ENCODE measurements at places on chromosomes 6 and 20.

DNA sequence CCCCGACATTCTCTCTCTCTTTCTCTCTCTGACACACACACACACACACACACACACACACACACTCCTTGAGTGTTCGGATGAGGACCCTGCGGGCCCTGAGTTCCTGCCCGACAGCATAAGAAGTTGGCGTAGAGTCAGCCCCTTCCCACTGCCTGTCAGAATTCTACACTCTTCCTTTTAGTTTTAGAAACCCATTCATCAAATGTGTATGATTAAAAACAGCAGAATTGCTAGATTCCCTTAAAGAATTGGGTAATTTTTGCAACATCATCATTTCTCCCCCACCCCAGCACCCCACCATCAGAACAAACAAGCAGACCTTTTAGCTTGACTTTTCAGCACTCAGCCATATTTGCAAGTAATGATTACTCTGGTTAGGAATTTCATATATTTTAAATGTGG is 322.8 kb downstream of the FARS2 start:
- DNase-seq: no peak

DNA sequence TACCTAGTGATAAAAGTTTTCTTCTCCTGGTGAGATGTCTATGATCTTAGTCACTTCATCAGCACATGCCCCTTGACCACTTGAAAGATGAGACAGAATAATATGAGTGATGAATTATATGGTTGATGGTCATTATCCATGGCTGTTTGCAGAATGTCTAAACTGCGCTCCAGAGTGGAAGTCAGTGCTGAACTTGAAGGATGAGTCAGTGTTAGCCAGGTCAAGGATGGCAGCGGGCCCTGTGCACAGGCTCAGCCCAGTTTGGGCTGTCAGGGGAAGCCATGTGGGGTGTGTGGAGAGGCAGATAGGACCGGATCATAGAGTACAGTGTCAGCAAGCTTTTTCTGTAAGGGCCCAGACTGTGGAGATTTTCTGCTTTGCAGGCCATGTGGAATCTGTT is 67.2 kb upstream of the KIF25 start:
- DNase-seq: no peak

DNA sequence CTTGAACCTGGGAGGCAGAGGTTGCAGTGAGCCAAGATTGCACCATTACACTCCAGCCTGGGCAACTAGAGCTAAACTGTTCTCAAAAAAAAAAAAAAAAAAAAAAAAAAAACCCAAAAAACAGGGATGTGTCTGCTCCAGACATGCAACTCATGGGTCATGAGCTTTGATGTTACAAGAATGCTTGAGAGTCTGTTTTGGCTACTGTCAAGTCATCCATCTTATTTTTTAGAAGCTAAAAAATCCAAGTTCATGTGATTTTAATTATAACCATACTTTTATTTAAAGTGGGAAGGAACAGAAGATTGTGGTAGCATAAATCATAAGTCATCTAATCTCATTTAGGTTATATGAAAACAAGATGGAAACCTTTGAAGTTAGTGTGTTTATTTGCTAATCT is 120.6 kb downstream of the PDE7B start:
- DNase-seq: no peak

- DNase-seq: no peak
Measured at GRCh38 chr6:138944412-138944811, 43.6 kb downstream of the REPS1 start.

DNA sequence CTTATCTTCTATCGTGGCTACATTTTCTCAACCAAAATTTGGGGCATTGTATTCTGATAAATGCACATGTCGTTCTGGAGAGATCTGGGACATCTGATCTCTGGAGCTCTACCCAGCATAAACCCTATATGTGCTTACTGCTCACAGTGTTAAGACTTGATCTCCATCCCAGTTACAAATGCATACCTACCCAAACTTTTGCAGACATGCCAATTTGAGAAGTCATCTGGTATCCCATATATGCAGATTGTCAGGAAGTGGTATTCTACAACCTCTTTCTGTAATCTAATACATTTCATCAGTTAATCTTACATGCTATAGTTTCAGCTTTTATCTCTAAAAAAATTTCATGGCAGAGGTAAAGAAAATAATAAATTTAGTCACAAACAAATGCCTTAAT is 11.2 kb downstream of the BAG2 start:
- DNase-seq: no peak

- no peak for DNase-seq
Measured at GRCh38 chr6:24431045-24431451, 28.3 kb downstream of the MRS2 start.

GRCh38 chr6:34547701-34548644 is 8.2 kb downstream of the SPDEF start:
- DNase-seq: no peak

DNA sequence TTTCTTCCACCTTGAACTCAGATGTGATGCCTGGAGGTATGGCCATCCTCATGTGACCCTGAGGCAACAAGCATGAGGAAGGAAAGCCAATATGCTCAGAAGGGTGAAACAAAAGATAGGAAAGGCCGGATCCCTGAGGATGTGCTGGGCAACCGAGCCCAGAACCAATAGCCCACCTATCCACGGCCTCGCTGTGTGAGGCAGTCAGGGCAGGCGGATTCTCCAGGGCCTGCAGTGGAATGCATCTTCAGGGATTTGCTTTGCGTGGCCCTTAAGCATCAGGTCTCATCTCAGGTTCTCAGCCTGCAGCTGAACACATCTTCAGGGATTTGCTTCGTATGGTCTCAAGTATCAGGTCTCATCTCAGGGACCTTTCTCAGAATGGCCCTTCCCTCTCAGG is 139.8 kb downstream of the ANKRD60 start:
- DNase-seq: no peak

DNA sequence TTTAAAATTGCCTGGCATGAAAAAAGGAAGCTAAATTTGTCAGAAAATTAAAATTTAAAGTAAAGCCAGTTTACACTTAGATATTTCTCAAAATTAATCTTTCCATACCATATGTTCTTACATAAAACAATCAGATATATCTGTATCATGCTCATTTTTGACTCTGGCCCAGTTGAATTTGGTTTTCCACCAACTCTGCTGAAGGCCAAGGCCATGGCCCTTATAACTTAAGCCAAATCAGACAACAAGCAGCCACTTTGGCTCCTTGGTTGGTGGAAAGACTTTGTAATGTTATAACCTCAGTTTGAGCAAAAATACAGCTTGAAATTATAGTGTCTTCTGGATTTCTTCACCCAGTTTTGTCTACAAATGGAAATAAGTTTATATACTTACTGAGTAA is 97.3 kb downstream of the CENPW start:
- DNase-seq: no peak

DNA sequence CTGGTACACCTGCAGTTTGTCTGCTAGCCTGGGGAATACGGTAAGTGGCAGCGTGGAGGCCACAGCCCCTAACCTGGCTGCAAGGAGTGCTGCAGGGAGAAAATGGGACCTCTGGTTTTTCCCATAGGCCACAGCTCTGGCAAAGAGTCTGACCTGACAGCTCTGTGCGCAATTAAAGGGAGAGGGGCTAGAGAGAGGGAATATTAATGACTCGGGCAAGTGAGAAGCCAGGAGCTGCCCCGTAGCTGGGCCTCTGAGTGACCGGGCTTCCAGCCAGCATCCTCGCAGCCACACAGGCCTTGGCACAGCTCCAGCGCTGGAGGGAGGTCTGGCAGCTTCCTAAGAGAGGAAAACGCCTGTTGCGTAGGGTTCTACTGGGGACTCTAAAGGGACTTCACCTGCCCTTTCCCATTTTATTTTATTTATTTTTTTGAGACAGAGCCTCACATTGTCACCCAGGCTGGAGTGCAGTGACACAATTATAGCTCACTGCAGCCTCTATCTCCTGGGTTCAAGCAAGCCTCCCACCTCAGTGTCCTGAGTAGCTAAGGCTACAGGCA is 18.2 kb upstream of the OCSTAMP start:
- DNase-seq: peak; percentile 87

GRCh38 chr6:124901084-124901483 is 61.2 kb upstream of the RNF217 start:
- no peak for DNase-seq
